ENCODE measurements at places on chromosomes 11 and 22.

- no peak for DNase-seq
Measured at GRCh38 chr11:42169191-42169590, 709.7 kb upstream of the LRRC4C start.

GRCh38 chr11:58998480-58999290 lies 59.4 kb downstream of the GLYATL1 start:
- no peak for DNase-seq

DNA sequence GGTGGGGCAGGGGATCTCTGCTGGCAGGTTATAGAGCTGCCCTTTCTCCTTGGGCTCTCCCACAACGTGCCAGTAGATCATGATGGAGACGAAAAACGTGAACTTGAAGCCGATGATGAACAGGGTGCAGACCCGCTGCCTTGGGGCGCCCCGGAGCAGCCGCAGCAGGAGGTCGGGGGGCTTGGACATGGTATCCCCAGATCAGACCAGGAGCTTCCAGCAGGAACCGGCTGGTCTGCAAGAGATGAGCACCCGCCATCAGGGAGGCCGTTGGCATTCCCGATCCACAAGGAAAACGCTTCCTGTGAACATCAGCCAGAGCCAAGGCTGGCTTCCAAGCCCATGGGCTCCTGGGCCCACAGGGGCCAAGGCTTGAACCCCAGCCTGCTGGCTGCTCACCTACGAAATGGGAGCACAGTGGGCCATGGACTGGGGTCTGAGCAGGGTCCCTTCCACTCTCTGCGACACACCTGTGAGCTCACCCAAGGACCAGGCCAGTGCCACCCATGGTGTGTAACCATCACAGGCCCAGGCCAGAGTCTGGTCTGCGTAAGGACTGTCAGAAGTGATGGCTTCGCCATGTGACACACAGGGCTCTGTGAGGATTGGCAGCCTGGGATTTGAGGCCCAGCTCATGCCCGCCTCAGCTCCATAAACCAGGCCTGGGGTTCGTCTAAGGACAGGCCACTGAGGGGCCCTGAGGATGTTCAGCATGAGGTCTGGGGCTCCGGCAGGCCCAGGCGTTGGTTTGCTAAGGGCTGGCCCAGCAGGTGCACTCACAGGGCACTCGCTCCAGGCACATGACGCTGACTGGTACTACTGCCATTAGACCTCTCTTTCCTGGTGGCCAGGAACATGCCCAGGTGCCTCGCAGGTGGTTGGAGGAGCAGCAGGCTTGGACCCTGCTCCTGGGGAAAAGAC lies 26.6 kb downstream of the A4GALT start:
- DNase-seq, result no peak

GRCh38 chr11:110793556-110793955 lies 81.3 kb upstream of the ARHGAP20 start:
- DNase-seq, result no peak

All from left lung (tissue), 14 donors.